ENCODE measurements at places on chromosomes 12 and 14. TPM values are rescaled to one million over a fixed set of nuclear protein-coding genes. Genes with fewer than 3 reads are reported as not detected.

The ST8SIA1 gene
- 1.4 TPM for total RNA-seq

The CAPZA3 gene
- total RNA-seq, result not detected

The MMAB gene
- 33.6 TPM for total RNA-seq

The ANO4 gene
- 5.3 TPM for total RNA-seq

The ETFBKMT gene
- 3.2 TPM for total RNA-seq

The LRRC10 gene
- total RNA-seq, result not detected

The DPF3 gene
- total RNA-seq, result not detected

The TSPAN19 gene
- total RNA-seq, result not detected

The HECTD1 gene
- 106 TPM for total RNA-seq

The DPY19L2 gene
- total RNA-seq, result 0.81 TPM

The PMCH gene
- not detected for total RNA-seq

The NUAK1 gene
- 11.4 TPM for total RNA-seq

The ESRRB gene
- not detected for total RNA-seq

The PLEK2 gene
- total RNA-seq, result 3.9 TPM

The TSHR gene
- not detected for total RNA-seq

The GUCY2C gene
- not detected for total RNA-seq

The KLHDC1 gene
- total RNA-seq, result 2.6 TPM

The PWP1 gene
- total RNA-seq, result 63.7 TPM

Data from cardiac atrium fibroblast (primary cell).